RKO (cell line): ENCODE measurements at places on chromosomes 5 and 9.
A peak's percentile ranks its signal among the peaks of the same experiment; 100 is the strongest.

DNA sequence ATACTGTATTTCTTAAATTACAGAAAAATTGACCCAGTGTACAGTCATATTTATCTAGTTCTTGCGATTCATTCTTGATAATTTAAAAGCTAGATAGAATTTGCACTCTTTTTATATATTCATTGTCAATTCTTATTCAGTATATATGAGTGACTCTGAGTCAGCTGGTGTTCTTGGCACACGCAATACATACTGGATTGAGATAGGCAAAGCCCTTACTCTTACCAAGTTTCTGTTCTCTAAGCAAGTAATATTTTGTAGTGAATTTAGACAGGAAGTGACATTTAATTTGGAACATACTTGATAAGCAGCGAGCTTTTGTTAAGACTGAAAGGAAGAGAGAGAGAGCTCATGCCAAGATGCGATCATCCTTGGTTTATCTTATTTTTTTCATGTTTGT is 57.7 kb downstream of the GPBP1 start:
- DNase-seq, result no peak

DNA sequence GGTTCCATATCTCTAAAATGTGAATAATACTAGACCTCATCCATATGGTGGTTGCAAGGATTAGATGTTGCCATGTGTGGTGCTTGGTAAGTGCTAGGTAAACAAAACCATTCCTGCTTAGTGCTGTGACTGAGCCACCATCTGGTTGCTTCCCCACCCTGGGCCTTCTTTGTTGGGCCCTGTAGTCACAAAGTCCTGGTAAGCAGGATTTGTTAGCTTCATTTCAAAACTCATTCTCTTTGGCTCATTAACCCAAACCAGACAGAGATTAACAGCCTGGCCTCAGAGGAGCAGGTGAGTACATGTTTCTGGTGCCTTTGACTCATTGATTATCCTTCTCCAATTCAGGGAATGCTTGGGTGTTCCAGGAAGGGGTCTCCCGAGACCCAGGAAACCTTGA is 240.2 kb downstream of the ARHGAP26 start:
- no peak for DNase-seq

- peak; percentile 82 for DNase-seq
These were observed 696 bp downstream of the ZFP62 start for GRCh38 chr5:180860273-180860886.

DNA sequence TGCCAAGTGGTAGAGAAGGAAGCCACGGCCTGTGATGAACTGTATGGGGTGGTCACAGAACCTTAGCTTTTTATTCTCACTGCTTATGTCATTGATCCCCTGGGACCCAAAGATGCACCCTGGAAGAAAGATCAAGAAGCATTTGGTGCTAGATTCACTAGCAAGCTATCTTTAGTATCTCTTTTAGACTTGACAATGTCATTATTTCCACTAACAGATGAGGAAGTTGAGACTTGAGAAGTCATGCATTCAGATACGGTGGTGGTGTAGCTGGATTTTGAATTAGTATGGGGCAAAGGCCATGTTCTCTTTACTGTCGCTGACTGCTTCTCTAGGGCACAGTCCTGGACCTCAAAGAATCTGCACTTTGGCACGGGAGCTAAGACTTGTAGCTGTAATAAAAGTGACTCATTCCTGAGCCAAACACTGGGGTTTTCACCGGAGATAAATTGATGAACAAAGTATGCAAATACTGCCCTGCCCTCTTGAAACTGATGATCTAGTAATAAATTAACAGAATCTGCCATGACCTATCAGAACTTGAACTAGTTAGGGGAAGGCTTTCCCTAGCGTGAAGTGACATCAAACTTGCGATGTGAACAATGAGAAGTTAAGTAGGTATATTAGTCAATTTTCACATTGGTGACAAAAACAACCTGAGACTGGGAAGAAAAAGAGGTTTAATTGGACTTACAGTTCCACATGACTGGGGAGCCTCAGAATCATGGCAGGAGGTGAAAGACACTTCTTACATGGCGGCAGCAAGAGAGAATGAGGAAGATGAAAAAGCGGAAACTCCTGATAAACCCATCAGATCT is 5.4 kb downstream of the GDA start:
- no peak for DNase-seq

DNA sequence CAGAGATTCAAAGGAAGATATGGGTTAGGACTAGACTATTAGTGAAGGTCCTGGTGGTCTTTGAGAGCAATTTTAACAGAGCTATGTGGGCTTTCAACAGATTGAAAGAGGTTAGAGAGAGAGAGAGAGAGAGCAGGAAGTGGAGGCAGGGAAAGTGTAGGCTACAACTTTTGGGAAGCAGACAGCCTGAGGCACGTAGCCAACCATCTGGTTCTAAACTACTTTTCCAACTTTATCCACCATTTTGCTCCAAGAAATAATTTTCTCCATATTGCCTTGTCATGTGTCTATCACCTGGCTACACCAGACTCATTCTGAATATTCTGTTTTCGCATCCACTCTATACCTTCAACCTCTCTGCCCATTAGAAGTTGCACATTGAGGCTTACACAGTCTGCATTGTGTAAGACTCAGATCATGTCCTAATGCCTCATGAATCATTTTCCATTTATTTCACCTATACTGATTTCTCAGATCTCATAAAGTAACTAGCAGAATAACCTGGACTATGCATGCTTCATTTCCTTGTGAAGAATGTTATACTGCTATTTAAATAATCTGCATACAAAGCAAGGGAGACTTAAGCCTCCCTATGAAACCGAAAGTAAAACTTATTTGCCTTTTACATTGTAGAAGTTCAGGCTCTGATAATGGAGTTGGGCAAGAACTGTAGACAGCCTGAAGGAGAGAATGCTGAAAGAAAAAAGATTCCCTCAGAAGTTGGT is 235.6 kb downstream of the ELAVL2 start:
- no peak for DNase-seq

DNA sequence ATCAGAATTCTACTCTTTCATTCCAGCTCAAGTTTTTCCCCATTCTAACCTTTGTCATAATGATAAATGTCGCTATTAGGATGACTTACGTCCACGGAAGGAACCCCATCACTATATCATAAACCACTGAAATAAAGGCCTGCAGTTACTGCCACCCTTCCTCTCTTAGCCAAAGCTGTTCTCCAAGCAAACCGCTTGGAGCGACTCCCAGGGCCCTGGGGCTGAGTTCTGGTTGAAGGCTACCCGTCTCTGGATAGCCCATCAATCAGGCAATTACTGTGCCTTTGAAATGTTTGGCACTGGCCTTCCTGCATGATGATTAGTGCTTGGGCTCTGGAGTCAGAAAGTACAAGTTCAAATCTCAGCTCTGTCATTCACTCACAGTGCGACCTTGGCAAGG is 386.0 kb downstream of the SPOCK1 start:
- no peak for DNase-seq

DNA sequence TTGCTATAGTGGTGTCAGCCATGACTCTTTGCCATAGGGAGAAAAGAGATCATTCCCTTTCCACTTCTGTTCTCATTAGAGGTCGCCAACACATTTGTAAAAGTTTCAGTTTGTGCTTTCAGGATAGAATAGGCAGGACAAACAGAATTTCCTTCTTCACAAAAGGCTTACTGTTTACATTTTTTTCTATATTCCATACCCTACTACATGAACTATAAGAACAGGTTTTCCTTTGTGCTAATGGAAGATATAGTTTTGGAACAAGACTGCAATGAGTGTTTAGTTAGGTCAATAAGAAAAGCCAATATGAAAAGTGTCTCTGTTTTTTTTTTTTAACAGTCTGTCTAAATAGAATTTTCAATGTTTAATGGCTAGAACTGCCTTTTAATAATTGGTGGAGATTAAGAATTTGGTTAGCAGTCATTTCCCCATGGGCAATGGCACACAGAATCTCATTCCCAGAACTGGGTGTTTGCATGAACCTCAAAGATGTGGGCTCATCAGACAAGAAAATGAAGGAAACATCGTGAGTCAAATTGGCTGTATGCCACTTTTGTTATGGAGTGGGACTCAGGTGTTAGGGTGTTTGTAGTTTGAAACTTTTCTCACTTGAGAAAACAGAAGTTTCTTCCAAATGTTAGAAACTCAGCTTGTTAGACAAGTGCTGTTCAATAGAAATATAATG is 75.2 kb upstream of the PRLR start:
- no peak for DNase-seq
